ENCODE measurements at places on chromosomes 7 and 10. TPM values are rescaled to one million over a fixed set of nuclear protein-coding genes. Genes with fewer than 3 reads are reported as not detected.

LRRC61 gene
- 1.3 TPM for polyA plus RNA-seq

CELF2 gene
- polyA plus RNA-seq, result 26.0 TPM

HEPACAM2 gene
- polyA plus RNA-seq, result 2.6 TPM

FAM180A gene
- 2.2 TPM for polyA plus RNA-seq

VWC2 gene
- polyA plus RNA-seq, result not detected

RET gene
- 0.75 TPM for polyA plus RNA-seq

AS3MT gene
- 7.3 TPM for polyA plus RNA-seq

ZPBP gene
- not detected for polyA plus RNA-seq

Measured in adipose tissue (tissue), 3 donors.